ENCODE measurements at places on chromosomes 7 and 10. TPM values are rescaled to one million over a fixed set of nuclear protein-coding genes. Genes with fewer than 3 reads are reported as not detected.

The VWA2 gene
- total RNA-seq = not detected

The HABP2 gene
- total RNA-seq = not detected

GRCh38 chr10:109961174-109962001 lies 38.1 kb upstream of the XPNPEP1 start:
- peak overlapping the region; percentile 18 for H3K27ac ChIP-seq
- no peaks in the 10 kb centered on the region for H3K36me3 ChIP-seq
- DNase-seq = peak; percentile 38
- no peak overlapping the region for H3K4me3 ChIP-seq
- H3K4me1 ChIP-seq = peaks cover 27% of the 10 kb centered on the region

The OR2A42 gene
- not detected for total RNA-seq

DNA sequence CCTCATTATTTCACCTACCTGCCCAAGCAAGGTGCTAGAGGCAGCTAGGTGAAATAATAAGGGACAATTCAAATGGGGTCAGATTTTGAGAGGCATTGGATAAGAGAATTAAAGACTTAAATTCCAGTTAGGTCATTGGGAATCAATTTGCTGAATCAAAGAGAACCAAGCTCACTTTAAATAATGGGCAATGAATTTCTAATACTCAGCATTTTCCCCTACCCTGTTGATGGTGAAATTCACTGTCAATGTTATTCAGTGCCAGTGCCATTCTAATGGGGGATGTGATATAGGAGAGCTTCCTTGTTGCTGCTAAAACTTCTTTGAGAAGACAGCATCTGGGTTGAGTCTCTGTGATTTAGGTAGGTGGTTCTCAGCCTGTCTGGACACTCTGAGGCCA lies 509.3 kb downstream of the PHTF2 start:
- H3K36me3 ChIP-seq = no peaks in the 10 kb centered on the region
- no peak overlapping the region for H3K27ac ChIP-seq
- no peaks in the 10 kb centered on the region for H3K4me1 ChIP-seq
- no peaks in the 10 kb centered on the region for H3K27me3 ChIP-seq
- no peak for DNase-seq

- no peaks in the 10 kb centered on the region for H3K36me3 ChIP-seq
- no peak overlapping the region for H3K27ac ChIP-seq
- H3K27me3 ChIP-seq = no peaks in the 10 kb centered on the region
- H3K4me1 ChIP-seq = peaks cover 10% of the 10 kb centered on the region
- DNase-seq = no peak
Measured at GRCh38 chr10:124180044-124180745, 86.8 kb upstream of the CHST15 start.

GRCh38 chr10:63711867-63712716 lies 190.9 kb downstream of the REEP3 start:
- peak overlapping the region; percentile 90 for H3K27ac ChIP-seq
- H3K4me3 ChIP-seq = 0 out of 2 replicates have a peak overlapping the region, but pooled peaks have one; percentile 2
- peaks cover 50% of the 10 kb centered on the region for H3K4me1 ChIP-seq
- peak; percentile 100 for DNase-seq
- no peaks in the 10 kb centered on the region for H3K27me3 ChIP-seq

GRCh38 chr10:70974351-70974901 lies 86.1 kb upstream of the PCBD1 start:
- no peak overlapping the region for H3K27ac ChIP-seq
- peaks cover 14% of the 10 kb centered on the region for H3K27me3 ChIP-seq
- peaks cover 6% of the 10 kb centered on the region for H3K4me1 ChIP-seq
- peak; percentile 78 for DNase-seq
- H3K4me3 ChIP-seq = no peak overlapping the region
- no peaks in the 10 kb centered on the region for H3K36me3 ChIP-seq

The TMEM184A gene
- total RNA-seq = 23.1 TPM

The HOXA5 gene
- total RNA-seq = 7.5 TPM

Data from PC-3 (cell line).